Upper lobe of left lung (tissue), 6 donors: ENCODE measurements at places on chromosomes 16 and 17. TPM values are rescaled to one million over a fixed set of nuclear protein-coding genes. Genes with fewer than 3 reads are reported as not detected.

The SEPTIN12 gene
- total RNA-seq: not detected

The MT1A gene
- total RNA-seq: 13.4 TPM

The ATXN2L gene
- 183 TPM for total RNA-seq

The GAS7 gene
- 38.6 TPM for total RNA-seq

The CCL23 gene
- total RNA-seq: 39.5 TPM

The RASD1 gene
- total RNA-seq: 42.7 TPM

The TPSG1 gene
- 0.61 TPM for total RNA-seq

The ITGAE gene
- total RNA-seq: 28.3 TPM

The C16orf92 gene
- not detected for total RNA-seq

The KRTAP4-6 gene
- not detected for total RNA-seq

The TMC8 gene
- total RNA-seq: 29.7 TPM

The VTN gene
- total RNA-seq: 6.4 TPM

The BAIAP2 gene
- 231 TPM for total RNA-seq

The EPX gene
- not detected for total RNA-seq

The C1QL1 gene
- not detected for total RNA-seq

The CCL1 gene
- total RNA-seq: not detected

The MSL1 gene
- total RNA-seq: 240 TPM

The TEX19 gene
- total RNA-seq: not detected

The FNDC8 gene
- total RNA-seq: not detected

The MED31 gene
- total RNA-seq: 20.0 TPM

The PHB1 gene
- total RNA-seq: 53.3 TPM

The EXOC3L1 gene
- 20.8 TPM for total RNA-seq

The PABPN1L gene
- total RNA-seq: not detected

The ASPSCR1 gene
- 59.2 TPM for total RNA-seq

The FGF11 gene
- 0.55 TPM for total RNA-seq

The PRSS36 gene
- total RNA-seq: 35.1 TPM

The MARVELD3 gene
- 16.6 TPM for total RNA-seq

The SRL gene
- not detected for total RNA-seq

The TNFRSF13B gene
- total RNA-seq: 2.5 TPM

The KCNAB3 gene
- 5.9 TPM for total RNA-seq

The CCL5 gene
- 16.2 TPM for total RNA-seq

The NPIPB6 gene
- total RNA-seq: not detected

The PYDC1 gene
- total RNA-seq: not detected

The ALOX12B gene
- total RNA-seq: not detected

The KRT12 gene
- total RNA-seq: not detected

The NACA2 gene
- not detected for total RNA-seq

The KRT39 gene
- not detected for total RNA-seq

The GRAP gene
- 4.1 TPM for total RNA-seq

The HNF1B gene
- total RNA-seq: 17.0 TPM

The XYLT1 gene
- 8.1 TPM for total RNA-seq

The FBXW10 gene
- 0.67 TPM for total RNA-seq

The HSD3B7 gene
- 24.9 TPM for total RNA-seq

The SOCS3 gene
- 173 TPM for total RNA-seq

The C16orf74 gene
- 1.4 TPM for total RNA-seq

The NKD1 gene
- 9.9 TPM for total RNA-seq

The CES1 gene
- 110 TPM for total RNA-seq

The SLC38A8 gene
- not detected for total RNA-seq

The STH gene
- total RNA-seq: not detected

The SLC16A3 gene
- 115 TPM for total RNA-seq

The IGFBP4 gene
- 524 TPM for total RNA-seq

The ZNF785 gene
- 13.6 TPM for total RNA-seq

The KCNJ12 gene
- total RNA-seq: 1.2 TPM
